ENCODE measurements at places on chromosomes 5 and 9. TPM values are rescaled to one million over a fixed set of nuclear protein-coding genes. Genes with fewer than 3 reads are reported as not detected.

The ADAMTS19 gene
- not detected for total RNA-seq

The DMRT1 gene
- total RNA-seq: not detected

The LURAP1L gene
- not detected for total RNA-seq

The IL17B gene
- not detected for total RNA-seq

The CARTPT gene
- total RNA-seq: not detected

The FOXD4L3 gene
- total RNA-seq: 0.38 TPM

Measured in T-cell (primary cell).